Omental fat pad (tissue), 4 donors: ENCODE measurements at places on chromosomes 11 and 22.

- no peak for DNase-seq
Measured at GRCh38 chr11:125286486-125286885, 121.9 kb downstream of the PKNOX2 start.

DNA sequence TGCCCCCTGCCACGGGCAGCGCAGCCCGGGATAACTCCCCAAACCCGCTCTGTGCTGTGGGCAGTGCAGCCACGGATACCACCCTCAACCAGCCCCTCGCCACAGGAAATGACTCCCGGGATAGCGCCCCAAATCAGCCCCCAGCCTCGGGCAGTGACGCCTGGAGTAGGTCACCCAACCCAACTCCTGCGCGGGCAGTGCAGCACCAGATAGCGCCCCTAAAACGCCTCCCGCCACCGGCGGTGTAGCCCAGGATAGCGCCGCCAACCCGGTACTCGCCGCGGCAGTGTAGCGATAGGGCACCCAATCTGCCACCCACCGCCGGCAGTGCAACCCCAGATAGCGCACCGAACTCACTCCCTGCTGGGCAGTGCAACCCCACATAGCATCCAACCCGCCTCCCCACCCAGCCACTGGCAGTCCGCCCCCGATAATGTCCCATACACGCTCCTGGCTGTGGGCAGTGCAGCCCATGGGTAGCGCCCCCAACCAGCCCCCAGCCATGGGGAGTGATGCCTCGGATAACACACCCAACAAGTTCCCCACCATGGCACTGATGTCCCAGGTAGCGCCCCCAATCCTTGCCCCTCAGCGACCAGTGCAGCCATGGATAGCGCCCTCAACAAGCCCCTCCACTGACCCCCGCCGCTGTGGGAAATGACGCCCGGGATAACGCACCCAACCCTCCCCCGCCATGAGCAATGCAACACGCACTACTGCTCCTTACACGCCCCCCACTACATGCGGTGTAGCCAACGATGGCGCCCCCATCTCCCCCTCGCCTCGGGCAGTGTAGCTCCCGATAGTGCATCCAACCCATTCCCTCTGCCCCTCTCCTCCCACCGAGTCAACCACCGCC, 1.5 kb downstream of the RFPL2 start:
- DNase-seq: no peak

DNA sequence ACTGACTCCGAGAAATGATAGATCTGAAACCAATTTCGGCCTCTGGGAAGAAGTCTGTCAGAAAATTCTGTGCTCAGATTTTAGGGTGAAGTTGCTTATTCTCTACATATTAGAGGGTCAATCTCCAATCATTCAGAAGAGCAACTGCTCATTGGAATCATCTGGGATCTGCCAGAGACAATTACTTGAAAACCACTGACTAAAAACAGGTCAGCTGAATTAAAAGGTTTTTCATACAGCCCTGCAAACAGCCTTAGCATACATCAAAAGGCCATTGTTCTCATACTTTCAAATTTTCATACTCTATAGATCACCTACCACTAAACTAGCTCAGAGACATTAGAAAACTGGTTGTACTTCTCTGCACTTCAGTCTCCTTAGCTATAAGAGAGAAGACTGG, 289.7 kb upstream of the PITPNB start:
- no peak for DNase-seq

DNA sequence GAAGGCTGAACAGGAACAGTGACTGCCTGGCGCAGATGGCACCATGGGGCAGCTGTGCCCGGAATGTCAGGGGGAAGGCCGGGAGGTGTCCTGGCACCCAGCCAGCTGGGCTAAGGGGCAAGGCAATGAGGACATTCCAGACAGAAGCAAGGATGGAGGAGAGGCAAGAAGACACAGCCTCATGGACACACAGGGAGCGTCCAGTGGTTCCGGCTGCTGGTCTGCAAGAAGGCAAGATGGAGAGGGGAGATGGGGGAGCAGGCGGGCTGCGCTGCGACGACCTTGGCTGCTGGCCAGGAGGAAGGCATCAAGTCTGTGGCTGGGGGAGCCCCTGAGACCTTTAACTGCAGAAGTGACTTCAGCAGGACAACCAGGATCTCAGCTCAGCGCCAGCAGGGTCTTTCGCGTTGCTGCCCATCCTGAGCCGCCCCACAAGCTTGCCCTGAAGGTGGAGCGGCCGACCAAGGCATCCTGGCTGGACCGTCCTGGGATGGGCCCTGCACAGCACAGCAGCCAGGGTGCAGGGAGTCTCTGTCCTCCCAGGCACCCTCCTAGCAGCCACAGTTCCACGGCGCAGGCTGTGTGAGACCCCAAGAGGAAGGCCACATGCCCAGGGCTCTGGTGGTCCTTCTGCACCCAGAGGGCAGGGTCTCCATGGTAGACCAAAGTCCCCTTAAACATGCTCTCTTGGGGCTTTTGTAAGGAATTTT, 531.7 kb downstream of the BRD1 start:
- DNase-seq: no peak

DNA sequence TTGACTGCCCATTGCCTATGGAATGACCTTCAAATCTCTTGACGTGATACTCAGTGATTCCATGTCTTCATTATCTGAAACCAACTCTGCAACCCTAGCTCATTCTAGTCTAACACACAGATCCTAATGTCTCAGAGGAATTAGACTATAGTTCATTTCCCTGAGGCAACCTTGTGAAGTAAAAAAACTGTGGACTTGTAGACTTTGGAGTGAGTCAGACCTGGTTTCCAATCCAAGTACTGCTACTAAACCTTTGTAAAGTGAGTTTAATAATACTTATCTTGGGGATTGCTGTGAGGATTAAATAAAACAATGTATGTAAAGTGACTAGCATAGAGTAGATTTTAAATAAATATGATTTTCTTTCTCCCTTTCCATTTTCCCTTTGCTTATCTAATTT, 226.1 kb downstream of the BLID start:
- no peak for DNase-seq

DNA sequence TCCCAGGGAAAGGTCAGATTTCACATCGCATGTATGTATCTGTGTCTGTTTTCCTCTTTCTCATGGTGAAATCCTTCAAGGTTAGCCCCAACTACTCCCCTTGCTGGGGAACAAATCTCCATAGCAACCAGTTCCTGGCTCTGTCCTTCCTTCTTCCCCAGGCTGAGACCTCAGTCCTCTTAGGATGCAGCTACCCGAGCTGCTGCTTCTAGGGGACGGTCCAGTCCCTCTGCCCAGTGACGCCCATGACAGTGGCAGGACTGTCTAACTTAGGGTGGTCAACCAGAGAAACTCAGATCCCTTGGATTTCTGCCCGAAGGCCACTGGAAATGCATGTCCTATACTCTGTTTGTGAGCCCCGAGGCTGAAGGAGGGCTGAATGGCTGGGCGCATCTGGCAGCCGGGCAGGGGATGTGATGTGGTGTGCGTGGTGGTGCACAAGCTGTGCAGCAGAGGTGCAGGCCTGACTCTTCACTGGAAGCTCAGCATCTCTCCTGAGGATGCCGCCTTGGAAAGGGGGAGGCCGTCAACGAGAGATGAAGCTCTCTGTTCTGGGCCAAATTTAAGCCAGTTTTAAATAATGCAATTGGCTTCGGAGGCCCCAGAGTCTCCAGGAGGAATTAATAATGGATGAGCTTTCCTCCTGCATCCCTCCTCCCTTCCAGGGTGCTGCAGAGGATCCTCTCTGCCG, 118.7 kb upstream of the B3GAT1 start:
- DNase-seq: peak; percentile 9

DNA sequence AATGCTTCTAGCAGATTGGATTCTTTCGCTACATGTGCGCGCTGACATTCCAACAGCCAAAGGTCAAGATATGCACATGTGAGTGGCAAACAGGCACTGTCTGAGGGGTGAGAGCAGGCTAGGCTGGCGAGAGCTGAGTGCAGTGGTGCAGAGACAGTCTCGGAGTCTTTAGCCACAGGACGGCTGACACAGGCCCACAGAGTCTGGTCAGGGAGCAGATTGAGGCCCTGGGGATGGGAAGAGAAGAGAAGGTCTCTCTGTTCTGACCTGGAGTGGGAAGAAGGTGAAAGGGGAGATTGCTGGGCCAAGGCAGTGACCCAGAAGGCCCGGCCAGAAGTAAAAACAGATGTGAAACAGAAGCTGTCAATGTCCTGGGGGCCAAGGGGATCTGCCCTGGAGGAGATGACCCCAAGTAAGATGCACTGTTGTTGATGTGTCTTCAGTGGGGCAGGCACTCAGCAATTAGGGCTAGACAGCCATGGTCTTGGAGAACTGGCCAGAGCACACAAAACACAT, 197.8 kb downstream of the ETS1 start:
- no peak for DNase-seq

- no peak for DNase-seq
Measured at GRCh38 chr11:9951807-9952206, 287.9 kb downstream of the SWAP70 start.

GRCh38 chr11:57399221-57399620, 8.8 kb upstream of the PRG2 start:
- DNase-seq: no peak

- no peak for DNase-seq
Measured at GRCh38 chr22:49609207-49609876, 218.3 kb downstream of the BRD1 start.

DNA sequence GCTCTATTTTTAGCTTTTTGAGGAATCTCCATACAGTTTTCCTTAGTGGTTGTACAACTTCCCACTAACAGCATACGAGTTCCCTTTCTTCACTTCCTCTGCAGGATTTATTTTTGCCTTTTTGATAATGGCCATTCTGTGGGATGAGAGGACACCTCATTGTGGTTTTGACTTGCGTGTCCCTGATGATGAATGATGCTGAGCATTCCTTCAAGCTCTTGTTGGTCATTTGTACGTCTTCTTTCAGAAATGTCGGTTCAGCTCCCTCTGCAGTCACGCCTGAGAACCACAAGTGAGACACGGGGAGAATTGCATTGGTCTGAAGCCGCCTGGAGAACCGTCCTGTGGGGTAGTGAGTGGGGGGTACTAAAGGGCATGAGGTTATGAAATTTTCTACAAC, 2.0 kb upstream of the KRTAP5-10 start:
- DNase-seq: no peak

- no peak for DNase-seq
Measured at GRCh38 chr22:33811686-33812085, 108.6 kb downstream of the LARGE1 start.

GRCh38 chr11:103529181-103529684, 420.0 kb downstream of the DYNC2H1 start:
- no peak for DNase-seq

DNA sequence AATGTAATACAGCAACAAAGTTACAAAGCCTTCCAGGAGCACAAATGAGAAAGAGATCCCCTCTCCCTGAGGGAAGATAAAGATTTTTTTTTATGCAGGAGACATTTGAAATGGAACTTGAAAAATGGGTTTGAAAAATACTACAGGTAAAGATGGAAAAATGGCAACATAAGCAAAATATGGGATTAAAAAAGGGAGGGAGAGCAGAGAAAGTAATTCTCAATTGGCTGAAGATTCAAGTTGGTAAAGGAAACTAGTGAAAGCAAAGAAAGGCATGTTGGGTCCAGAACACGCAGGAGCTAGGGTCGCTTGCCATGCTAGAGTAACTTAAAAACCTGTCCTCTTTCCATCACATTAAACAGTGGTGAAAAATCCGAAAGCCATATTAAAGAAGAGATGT, 1.5 kb downstream of the ZW10 start:
- no peak for DNase-seq

GRCh38 chr11:69292221-69292648, 1.7 kb upstream of the MYEOV start:
- no peak for DNase-seq

DNA sequence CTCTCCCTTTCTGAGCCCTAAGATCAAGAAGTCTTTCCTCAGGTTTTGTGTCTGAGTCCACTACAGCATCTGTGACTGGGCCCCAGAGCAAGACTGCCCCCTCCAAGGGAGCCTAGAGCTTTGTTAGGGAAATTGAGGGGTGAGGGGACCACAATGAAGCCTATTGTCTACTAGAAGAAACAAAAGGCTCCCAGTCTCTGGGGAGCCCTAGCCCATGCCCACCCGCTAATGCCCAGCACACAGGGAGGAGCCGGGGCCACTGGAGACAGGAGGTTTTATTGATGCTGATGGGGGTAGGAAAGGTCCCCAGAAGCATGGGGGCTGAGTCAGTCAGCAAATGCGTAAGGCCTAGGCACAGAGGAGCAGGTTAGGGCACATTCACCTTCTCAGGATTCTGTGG, 14.0 kb downstream of the RHOG start:
- no peak for DNase-seq

- no peak for DNase-seq
Measured at GRCh38 chr22:42367980-42368378, 64.2 kb downstream of the NFAM1 start.

- DNase-seq: no peak
Measured at GRCh38 chr11:12215181-12215593, 104.8 kb downstream of the MICAL2 start.

GRCh38 chr11:19276859-19277808, 36.4 kb upstream of the E2F8 start:
- no peak for DNase-seq
